ENCODE measurements at places on chromosomes 5 and 9.

GRCh38 chr9:74946686-74947085 is 6.0 kb downstream of the C9orf40 start:
- DNase-seq = no peak

GRCh38 chr5:137615171-137615775 is 116.1 kb upstream of the SPOCK1 start:
- DNase-seq = no peak

GRCh38 chr5:89435347-89435746 is 552.4 kb upstream of the MEF2C start:
- no peak for DNase-seq

GRCh38 chr9:127903557-127904475 is 4.4 kb upstream of the ST6GALNAC6 start:
- no peak for DNase-seq

DNA sequence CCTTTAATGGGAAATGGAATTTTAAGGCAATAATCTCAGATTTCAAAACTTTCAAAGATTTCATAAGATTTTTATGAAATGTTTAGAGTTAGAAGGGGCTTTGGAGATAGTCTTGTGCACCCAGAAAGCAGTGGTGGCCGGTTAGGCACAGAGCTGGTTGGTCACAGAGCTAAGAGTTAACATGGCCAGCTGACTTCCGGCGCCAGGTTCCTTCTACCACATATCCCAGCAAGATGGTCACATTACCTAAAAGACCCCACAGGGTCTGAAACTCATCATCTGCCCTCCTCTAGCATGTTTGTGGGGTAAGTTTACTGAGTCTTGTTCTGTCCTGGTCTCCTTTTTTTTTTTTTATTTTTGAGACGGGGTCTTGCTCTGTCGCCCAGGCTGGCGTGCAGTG is 19.3 kb downstream of the QRFP start:
- no peak for DNase-seq

- DNase-seq = no peak
Measured at GRCh38 chr5:96538808-96539250, 105.8 kb upstream of the PCSK1 start.

DNA sequence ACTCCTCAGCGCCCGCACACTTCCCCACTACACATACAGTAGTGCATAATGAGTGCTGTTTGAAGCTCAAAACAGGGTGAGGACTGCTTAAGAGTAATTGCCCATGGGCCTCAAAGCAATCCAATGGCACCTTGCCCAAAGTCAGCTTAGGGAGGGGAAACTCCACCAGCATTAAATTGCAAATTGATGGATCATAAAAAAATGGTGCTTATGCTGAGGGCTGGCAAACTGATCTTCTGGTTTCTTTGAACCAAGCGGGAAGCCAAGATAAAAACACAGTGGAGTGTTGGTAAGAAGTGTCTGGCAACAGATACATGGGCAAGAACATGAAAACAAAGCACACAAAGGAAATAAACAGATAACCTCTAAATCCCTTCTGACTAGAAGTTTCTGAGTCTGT is 28.0 kb downstream of the TLE1 start:
- DNase-seq = peak; percentile 82

DNA sequence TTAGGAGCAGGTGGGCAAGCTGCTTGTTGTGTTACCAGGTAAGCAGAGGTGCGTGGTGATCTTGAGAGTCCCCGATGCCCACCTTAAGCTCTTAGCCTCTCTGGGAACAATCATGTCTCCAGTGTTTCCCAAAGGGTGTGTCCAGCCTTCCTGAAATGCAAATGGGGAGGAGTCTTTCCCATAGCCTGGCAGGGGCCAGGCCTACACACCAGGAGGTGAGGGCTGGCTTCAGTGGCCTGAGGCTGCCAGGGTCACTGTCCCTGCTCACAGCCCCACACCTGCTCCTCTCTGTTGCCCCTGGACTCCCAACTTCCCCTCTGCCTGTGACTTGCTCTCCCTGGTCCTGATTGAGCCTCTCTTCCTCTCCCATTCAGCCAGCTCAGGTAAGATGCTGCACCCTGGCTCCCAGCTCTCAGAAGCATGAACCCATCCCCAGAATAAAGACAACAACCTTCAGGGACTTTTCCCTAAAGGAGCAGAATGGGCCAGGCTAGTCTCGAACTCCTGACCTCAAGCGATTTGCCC is 65.7 kb upstream of the PHYKPL start:
- no peak for DNase-seq

DNA sequence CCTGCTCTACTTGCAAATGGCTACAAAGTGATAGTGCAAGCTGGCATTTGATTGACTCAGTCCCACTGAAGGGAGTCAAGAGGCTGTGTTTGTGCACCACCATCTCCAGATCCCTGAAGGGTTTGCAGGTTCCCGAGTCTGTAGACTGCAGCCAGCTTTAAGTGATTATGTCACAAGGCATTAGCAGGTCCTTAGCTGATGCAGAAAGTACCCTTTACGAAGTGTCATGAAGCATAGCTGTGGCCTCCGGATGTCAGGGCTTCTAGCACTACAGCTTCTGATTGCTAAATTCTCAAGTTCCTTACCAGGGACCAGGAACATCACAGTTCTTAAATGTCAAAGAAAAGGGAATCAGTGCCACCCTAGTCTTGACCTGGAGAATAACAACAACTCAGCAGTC is 311.3 kb upstream of the TRPC7 start:
- DNase-seq = no peak

DNA sequence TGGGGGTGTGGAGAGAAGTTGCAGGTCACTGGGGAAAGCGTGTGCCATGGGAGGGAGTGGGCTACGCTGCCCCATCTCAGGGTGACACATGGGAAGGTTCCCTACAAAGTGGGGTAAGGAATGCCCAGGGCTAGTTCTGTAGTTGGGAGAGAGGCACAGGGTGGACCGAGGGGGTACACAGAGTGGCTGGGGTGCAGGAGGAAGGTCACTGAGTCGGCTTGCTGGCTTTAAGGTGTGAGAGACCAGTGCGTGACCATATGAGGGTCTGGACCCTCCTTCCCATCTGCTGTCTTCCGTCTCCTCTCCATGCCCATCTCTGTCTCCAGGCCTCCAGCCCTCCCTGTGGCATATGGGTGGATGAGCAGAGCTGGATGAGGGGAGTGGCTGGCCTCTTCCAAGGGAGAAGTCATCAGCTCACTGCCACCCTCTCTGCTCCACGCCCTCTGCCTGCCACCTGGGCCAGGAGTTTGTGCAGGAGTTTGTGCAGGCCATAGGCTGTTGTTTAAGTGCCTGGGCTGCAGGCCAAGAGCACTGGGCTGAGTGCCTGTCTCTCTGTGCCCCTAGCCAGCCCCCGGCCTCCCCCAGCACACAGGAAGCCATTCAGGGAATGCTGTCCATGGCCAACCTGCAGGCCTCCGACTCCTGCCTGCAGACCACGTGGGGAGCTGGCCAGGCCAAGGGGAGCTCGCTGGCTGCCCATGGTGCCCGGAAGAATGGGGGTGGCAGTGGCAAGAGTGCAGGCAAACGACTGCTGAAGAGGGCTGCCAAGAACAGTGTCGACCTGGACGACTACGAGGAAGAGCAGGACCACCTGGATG is 96.8 kb downstream of the PHF2 start:
- no peak for DNase-seq

GRCh38 chr9:129361196-129361595 is 183.1 kb upstream of the IER5L start:
- DNase-seq = no peak

DNA sequence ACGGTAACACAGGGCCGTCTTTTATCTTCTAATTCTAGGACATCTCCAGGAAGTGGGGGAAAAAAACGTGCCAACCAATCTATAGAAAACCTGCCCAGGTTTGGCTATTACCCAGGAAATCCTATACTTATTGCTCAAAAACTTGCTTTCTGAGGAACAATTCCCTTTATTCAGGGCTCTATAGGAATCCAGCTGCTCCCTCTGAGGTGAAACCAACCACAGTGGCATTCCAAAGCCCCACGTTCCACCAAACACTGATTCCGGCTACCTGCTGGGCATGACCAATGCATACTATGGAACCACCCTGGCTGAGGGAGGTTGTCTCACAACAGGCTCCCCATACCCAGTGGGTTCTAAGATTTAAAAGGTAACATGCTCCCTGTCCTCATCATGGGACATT is 57.6 kb downstream of the GLIS3 start:
- no peak for DNase-seq

DNA sequence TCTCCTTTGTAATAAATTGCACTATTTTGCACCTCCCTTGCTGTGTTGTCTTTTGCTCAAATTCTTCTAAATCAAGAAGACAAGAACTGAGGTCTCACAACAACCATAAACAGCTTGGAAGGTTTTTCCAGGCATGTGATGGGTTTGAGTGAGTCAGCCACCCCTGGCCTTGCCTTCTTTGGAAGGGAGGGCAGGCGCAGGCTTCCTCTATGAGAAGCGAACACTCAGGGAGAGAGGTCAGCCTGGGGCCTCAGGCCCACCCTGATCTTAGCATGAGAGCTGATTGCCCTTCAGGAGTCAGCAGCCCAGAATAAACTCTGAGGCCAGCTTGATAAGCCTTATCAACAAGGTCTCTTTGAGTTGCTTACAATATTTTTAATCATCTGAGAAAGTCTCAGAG is 31.6 kb downstream of the S1PR3 start:
- no peak for DNase-seq

DNA sequence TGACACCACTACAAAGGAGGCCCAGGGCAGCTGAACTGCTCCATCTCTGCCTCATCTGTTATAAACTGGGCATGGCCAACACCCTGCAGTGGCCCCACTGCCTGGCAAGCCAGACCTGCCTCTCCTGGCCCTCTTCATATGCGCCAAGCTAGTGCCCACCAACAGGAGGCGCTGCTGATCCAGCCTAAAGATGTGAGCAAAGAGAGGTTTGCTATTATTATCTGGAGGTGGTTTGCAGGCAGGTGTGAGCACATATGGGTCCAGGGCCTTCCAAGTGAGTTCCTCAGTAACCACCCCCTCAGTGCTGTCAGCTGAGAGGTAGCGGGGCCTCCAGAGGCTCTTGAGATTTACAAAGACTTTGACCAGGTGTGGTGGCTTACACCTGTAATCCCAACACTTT is 232.2 kb downstream of the SYK start:
- DNase-seq = no peak

DNA sequence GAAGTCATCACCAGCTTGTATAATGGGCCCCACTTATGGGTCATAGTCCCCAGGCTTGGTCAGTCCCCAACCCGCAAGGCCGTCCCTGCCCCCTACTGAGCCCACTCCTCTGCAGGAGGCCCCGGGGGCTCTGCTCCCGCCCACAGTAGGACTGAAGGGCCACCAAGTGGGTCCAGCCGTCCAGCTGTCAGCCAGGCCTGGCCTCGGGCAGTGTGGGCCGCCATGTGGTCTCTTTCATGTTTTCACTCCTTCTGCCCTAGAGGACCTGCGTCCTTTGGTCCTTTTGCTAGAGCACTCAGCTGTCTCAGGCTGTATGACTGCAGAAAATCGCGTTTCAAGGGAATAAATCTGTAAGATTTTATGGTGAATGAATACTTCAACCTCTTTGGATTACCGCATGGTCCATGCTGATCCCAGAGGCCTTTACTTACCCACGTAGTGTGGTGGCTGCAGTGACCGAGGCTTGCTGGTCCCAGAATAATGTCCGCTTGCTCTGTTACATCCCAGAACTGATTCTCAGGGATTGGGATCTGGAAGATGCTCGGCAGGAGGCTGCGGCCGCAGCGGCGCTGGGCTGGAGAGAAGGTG is 105.7 kb upstream of the FAM120A start:
- no peak for DNase-seq

DNA sequence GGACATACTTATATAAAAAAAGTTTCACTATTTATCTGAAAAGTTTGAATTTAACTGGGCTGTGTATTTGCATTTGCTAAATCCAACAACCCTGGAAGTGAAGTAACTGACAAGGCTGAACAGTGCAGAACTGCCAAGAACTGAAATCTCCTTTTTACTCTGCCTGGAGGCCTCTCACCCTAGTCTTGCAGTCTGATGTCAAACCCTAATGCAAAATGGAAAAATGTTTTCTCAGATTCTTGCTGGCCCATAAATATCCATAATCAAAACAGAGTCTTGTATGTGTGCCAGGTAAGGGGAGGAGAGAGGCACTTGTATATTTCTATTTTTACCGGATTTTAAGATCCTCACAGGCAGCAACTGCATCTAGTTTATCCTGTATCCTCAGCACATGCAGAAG is 432.7 kb upstream of the KLF4 start:
- DNase-seq = no peak

- no peak for DNase-seq
Measured at GRCh38 chr9:32345243-32345642, 39.2 kb upstream of the ACO1 start.

GRCh38 chr9:108003526-108003925 is 514.0 kb upstream of the KLF4 start:
- no peak for DNase-seq

GRCh38 chr5:68053202-68053601 is 162.4 kb upstream of the PIK3R1 start:
- no peak for DNase-seq

DNA sequence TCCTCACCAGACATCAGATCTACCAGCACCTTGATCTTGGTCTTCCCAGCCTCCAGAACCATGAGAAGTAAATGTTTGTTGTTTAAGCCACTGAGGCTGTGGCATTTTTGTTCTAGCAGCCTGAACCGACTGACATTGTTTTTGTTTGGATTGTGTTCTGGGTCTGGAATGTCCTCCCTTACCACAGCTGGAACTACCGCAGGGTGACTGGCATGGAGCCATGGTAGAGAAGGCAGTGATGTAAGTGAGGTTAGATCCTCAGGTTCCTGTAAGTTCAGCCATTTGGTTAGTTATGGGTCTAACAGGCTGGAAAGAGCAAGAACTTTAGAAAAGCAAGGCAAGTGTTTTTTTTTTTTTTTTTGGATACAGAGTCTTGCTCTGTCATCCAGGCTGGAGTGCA is 209.3 kb downstream of the DAB2IP start:
- DNase-seq = no peak

DNA sequence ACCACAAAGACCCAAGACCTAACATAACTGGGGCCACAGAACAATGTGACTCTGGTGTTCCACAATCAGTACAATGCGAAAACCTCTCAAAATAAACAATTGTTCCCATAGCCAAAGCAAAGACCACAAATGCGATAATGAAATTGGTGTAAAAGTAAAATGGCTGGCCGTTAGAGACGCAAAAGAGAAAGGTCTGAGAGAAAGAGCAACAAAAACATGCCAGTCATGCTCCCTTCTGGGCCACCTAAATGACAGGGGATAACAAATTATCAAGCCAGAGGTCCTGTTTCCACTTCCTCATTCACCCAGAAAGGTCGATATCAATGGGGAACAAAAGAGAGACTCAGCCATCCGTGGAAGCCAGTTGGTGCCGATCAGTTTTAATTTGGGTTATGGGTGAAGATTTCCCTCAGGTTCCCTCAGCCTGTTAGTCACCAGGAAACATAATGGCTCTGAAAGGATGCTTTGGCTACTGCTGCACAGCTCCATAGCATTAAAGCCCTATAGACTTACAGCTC is 9.2 kb upstream of the CFAP95 start:
- no peak for DNase-seq

DNA sequence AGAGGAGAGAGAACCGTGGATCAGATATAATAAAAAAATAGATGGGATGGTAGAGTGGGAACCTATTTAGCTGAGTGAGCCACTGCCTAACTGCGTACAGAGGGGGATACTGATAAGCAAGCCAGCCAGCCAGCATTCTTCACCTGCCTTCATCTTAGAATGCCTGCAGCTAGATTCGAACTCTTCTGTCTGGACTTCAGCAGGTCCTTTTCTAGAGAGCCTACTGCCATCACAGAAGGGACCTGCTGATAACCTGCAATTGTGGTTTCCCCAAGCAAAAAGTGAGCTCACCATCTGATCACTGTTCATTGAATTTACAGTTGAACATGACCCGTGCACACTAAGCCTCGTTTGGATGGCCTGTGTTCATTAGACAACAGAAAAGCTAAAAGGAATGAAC is 109.4 kb downstream of the CDC42SE2 start:
- no peak for DNase-seq

- no peak for DNase-seq
Measured at GRCh38 chr5:74401281-74401945, 239.1 kb downstream of the ENC1 start.

GRCh38 chr5:124678468-124678867 is 68.0 kb downstream of the ZNF608 start:
- DNase-seq = no peak
